ENCODE measurements at places on chromosomes 4 and X. TPM values are rescaled to one million over a fixed set of nuclear protein-coding genes. Genes with fewer than 3 reads are reported as not detected.

GRCh38 chr4:3290889-3291321 is 1.9 kb upstream of the RGS12 start:
- no peak for DNase-seq

CWH43 gene
- not detected for total RNA-seq

TAF7L gene
- not detected for total RNA-seq

DNA sequence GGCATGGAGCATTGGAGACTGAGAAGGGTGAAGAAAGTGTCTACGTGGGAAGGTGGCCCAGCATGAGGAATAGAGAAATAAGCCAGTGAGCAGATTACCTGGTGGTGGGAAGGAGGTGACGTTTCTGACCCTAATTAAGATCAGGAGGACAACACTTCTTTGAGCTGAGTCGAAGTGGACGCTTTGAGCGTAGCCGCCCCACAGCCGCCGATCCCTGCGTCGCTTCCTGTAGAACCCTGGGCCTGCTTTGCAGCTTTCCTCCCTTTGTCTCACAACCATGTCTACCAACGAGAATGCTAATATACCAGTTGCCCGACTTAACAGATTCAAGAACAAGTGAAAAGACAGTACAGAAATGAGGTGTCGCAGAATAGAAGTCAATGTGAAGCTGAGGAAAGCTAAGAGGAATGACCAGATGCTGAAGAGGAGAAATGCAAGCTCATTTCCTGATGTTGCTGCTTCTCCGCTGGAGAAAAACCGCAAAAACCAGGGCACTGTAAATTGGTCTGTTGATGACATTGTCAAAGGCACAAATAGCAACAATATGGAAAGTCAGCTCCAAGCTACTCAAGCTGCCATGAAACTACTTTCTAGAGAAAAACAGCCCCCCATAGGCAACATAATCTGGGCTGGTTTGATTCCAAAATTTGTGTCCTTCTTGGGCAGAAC is 6.4 kb upstream of the ANTXR2 start:
- no peak for DNase-seq

CFAP47 gene
- not detected for total RNA-seq

- no peak for DNase-seq
These were observed 268.4 kb downstream of the DCTD start for GRCh38 chr4:182648766-182649165.

GRCh38 chr4:107349266-107349665 is 313.2 kb upstream of the DKK2 start:
- DNase-seq, result no peak

ZNF141 gene
- 47.8 TPM for total RNA-seq

GRCh38 chr4:5019274-5019673 is at the start of gene CYTL1:
Gene CYTL1, minus strand, starts transcription at chr4:5019458. Its CDS starts 13 bp downstream, at chr4:5019445.
- no peak for DNase-seq

DNA sequence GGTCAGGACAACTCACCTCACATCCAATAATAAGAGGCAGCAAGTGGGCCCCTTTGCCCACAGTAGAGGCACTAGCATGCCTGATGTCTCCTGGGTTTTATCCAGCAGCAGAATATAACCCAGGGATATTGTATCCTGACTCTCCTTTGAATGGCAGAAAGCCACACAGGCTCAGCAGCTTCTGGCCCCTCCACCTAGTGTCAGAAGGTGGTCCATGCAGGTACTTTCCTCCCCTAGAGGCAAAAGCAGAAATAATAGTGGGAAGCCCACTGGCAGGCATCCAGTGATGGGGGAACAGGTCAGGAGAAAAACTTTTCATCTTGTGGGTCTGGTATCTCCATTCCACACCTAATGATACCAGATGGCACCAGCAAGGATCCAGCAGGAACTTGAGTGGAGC is 75.5 kb upstream of the IRS4 start:
- DNase-seq, result no peak

RELL1 gene
- 1.0 TPM for total RNA-seq

MRFAP1 gene
- 93.9 TPM for total RNA-seq

- no peak for DNase-seq
These were observed 11.0 kb downstream of the ODAPH start for GRCh38 chr4:75566911-75567310.

DNA sequence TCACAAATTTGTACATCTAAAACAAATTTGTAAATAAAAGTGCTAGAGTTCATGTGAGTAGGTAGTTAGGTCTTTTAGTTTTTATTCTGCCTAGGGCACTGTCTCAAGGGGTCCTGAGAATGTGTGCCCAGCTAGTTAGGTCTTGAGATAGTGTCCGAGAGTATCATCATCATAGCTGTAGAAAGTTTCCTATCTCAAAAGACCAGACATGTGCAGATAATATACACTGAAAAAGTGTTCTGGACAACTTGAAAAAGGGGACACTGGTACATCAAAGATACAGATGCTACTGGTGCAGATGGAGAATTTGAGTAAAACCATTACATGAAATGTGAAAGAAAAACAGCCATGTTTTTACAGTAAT is 1.8 kb upstream of the ZCCHC4 start:
- DNase-seq, result no peak

- no peak for DNase-seq
These were observed 691.4 kb downstream of the PCDH7 start for GRCh38 chr4:31411565-31411964.

GRCh38 chr4:134762053-134762452 is 560.5 kb upstream of the PABPC4L start:
- DNase-seq, result no peak

- no peak for DNase-seq
These were observed 379.6 kb downstream of the ARHGAP24 start for GRCh38 chr4:85854546-85854945.

TIGD4 gene
- 0.24 TPM for total RNA-seq

GRCh38 chr4:15963001-15963451 is at the start of gene FGFBP2:
Gene FGFBP2, minus strand, starts transcription at chr4:15963175. Its CDS starts 46 bp downstream, at chr4:15963129.
- DNase-seq, result no peak
